ENCODE measurements at places on chromosomes 12 and 14. TPM values are rescaled to one million over a fixed set of nuclear protein-coding genes. Genes with fewer than 3 reads are reported as not detected.

DNA sequence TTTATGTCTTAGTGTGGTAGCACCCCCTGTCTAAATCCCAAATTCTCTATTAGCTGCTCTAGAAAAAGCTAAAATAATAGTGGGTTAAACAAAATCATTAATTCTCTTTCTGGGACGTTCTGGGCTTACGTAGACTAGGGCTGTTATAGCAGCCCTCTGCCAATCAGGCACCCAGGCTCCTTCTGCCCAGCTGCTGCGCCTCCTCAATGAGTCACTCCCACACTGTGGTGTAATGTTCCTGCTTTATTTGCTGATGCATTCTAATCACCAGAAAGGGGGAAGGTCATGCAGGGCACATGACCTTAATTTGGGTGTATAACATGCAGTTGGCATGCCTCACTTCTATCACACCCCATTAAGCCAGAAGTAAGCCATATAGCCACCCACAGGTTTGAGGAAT is 294.5 kb downstream of the GALC start:
- DNase-seq, result no peak

- no peak for DNase-seq
These were observed 148.5 kb downstream of the PLCZ1 start for GRCh38 chr12:18589316-18589715.

DNA sequence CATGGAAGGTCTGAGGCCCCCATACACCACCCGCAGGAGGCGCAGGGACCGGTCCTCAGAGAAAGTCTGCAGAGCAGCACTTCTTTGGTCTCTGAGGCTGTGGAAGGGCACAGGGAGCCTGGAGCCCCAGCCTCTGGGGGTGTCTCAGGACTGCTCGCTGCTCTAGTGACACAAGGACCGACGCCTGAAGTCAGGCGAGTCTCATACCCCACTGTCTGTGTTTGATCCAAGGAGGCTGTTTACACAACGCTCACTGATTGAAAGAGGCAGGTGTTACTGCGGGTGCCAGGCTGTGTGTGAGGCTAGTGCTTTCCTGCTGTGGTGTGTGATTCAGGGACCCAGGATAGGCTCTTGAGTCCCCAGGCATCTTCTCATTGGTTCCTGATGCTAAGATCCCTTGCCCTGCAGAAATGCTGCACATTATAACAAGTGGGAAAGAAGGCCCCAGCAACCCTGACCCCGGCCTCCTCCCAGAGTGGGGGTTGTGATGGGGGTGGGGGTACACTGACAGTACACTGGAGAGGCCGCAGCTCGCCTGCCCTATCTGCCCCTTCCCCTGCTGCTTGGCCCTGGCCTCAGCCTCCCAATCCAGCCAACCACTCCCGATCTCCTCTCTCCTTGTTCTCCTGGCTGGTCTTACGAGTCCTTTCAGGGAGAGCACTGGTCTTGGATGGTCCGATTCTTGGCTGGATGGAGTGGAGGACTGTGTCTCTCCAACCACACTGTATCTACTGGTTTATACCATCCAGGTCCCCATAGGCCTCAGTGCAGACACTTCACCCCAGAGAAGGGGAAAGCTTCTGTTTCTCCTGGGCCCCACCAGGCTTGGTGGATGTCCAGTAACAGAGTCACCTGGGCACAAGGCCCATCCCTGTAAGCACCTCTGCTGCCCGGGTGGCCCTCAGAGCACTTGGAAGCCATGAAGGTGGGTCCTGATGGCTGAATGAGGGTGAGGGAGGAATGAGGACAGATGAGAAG is 6.6 kb downstream of the CACNA2D4 start:
- no peak for DNase-seq

- no peak for DNase-seq
These were observed 35.8 kb upstream of the ASPG start for GRCh38 chr14:104049576-104050240.

- DNase-seq, result no peak
These were observed 60.9 kb upstream of the TMEM263 start for GRCh38 chr12:106894774-106895173.

- DNase-seq, result no peak
These were observed 8.0 kb downstream of the CACNB3 start for GRCh38 chr12:48826209-48826855.

- DNase-seq, result no peak
These were observed 48.2 kb downstream of the FOXN3 start for GRCh38 chr14:89368490-89369477.

DNA sequence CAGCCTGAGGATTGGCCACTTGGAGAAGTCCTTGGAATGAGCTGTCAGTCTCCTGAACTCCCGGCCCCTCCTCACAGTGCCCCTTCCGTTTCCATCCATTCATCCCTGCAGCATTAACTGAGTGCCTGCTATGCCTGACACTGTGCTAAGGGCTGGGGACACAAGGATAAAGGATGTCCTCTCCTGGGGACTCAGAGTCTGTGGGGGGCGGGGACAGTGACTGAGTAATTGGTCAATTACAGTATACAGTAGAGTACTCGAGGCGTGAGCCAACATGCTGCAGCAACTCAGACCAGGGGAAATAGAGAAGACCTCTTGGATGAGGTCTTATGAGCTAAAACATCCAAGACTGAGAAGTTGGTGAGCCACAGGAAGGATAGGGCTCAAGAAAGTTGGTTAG is 43.4 kb upstream of the PWP1 start:
- no peak for DNase-seq

- DNase-seq, result no peak
These were observed 119.8 kb downstream of the SRGAP1 start for GRCh38 chr12:63964301-63964700.

- DNase-seq, result no peak
These were observed 53.0 kb downstream of the WSCD2 start for GRCh38 chr12:108182096-108182495.

GRCh38 chr12:57111031-57111734 is at the start of gene STAT6:
TSS of gene STAT6 (minus strand) at chr12:57111362. CDS start at chr12:57108278, 3,084 bp downstream.
- DNase-seq, result no peak

- DNase-seq, result no peak
These were observed 147.5 kb downstream of the CFAP54 start for GRCh38 chr12:96636895-96637294.

GRCh38 chr14:51451561-51451960 is 200.1 kb upstream of the FRMD6 start:
- no peak for DNase-seq

GRCh38 chr14:75877292-75877691 is 104.5 kb downstream of the TGFB3 start:
- DNase-seq, result no peak

GRCh38 chr12:99057670-99058069 is 412.6 kb downstream of the APAF1 start:
- no peak for DNase-seq

- DNase-seq, result no peak
These were observed 6.2 kb upstream of the CCT2 start for GRCh38 chr12:69579029-69579428.

DNA sequence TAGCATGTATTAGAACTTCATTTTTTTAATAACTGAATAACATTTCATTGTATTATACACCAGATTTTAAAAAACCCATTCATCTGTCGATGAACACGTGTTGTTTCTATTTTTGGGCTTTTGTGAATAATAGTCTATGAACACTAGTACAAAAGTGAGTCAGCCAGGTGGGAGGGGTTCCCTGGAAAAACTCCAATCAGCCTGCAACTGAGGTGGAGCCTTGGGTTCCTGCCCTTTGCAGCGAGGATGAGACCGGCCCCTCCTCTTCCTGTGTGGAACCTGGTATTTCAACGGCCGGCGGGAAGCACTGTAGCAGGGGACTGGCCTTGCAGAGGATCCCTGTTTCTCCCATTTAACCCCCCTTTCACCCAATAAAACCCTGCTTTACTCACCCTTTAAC is 56.1 kb downstream of the LMNTD1 start:
- DNase-seq, result no peak

DNA sequence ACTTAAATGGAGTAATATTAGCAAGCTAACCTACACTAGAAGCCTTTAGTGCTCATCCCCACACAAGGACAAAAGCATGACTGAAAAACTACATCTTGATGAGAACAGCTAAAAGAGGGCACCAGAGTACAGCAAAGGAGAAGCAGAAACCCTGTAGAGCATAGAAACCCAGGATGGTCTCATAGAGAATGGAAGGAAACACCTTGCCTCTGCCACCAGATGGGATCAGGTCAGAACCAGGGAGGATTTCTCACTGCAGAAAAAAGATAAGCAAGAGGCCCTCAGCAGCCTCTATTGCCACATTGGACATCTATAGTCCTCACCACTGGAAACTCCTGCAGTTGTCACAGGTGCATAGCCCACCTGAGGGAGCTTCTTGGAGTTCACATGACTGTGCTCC is 13.6 kb upstream of the ZNF705A start:
- DNase-seq, result no peak

GRCh38 chr12:89779090-89779489 is 70.5 kb upstream of the ATP2B1 start:
- no peak for DNase-seq

DNA sequence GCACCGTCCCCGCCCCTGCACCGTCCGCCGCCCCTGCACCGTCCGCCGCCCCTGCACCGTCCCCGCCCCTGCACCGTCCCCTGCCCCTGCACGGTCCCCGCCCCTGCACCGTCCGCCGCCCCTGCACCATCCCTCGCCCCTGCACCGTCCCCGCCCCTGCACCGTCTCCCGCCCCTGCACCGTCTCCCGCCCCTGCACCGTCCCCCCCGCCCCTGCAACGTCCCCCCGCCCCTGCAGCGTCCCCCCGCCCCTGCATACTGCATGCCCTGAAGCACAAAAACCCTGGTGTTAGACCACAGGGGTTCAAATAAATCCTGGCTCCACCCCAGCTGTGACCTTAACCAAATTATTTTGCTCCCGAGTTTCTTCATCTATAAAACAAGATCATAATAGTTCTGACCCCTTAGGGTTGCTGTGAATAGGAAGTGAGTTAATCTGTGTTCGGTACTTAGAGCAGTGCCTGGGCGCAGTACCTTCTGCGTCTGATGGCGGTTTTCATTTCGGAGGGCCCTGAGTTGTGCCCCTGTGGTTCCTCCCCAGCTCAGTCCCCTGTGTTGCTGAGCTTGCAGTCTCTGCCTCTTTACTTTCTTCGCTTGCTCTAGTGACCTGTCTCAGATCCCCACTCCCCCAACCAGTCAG is 38.1 kb downstream of the ESRRB start:
- DNase-seq, result no peak

GRCh38 chr12:121649819-121650353 is 19.6 kb downstream of the MORN3 start:
- DNase-seq, result no peak

DNA sequence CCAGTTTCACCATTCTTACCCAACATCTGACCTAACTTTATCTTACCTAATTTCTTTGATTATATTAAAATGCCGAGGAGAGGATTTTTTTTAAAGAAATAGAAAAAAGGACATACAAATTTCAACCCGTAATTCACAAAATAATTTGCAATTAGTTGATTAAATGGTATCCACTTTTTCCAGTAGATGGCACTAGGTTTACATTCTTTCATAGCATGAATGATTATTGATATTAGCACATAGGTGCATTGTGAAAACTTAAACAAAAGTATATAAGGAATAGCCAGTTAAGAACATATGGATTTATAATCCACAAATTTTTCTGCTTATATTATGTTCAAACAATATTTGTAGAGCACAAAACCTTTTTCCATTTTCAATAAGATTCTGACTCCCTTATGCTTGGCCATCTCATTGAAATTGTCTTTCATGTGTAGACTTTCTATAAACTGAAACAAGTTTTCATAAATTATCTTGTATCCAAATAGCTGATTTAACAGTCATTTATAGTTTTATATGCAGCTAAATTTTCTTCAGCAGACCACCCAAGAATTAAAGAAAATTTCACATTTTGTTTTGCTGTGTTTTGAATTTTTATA is 35.3 kb downstream of the MSRB3 start:
- DNase-seq, result no peak

DNA sequence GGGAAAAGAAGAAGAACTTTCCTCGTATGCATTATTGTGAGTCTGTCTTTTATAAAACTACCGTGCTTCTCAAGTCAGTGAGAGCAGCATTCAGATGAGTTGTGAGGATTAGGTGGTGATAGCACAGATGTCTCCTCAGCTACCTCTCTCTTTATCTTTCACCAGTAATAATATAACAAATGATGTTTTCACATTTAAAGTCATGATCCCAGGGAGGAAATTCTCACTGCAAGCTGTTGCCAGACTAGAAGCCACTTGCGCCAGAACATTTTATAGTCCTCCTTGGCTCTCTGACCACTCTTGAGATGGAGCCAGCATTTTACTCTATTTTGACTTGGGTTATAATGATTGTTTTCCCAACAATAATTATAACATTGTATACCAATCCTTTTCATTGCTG is 443.1 kb downstream of the AEBP2 start:
- no peak for DNase-seq

GRCh38 chr12:103085541-103085940 is 128.1 kb downstream of the ASCL1 start:
- no peak for DNase-seq

DNA sequence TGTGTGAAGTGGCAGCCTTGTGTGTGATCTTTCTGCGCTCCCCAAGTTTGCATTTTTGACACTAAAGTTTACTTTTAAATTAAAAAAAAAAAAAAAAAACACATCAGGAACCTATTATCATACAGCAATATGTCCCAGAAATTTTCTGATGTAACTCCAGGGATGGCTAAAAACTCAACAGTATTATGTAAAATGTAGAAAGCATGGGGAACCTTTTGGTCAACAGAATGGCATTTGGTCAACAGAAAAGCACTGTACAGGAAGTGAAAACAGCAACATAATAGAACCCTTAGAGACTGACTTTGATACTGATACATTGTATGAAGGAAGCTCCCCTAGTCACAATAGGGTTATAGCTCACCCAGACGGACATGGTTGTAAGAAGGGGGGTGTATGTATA is 224.3 kb downstream of the ITPR2 start:
- DNase-seq, result no peak

DNA sequence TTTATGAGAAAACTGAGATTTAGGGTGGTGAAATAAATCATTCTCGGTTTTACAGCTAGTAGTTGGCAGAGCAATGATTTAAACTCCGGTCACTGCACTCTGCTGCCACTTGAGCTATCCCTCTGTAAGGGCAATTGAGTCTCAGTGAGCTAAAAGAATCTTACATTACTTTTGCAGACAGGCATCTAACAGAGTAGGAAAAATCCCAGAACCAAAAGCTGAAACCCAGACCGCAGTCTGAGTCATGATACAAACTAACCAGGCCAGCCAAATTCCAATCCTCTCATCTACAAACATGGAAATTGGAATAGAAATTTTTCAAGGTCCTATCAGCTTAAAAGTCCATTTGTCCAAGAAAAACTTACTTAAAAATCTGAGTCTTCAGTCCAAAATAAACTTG is 73.7 kb downstream of the ANKS1B start:
- no peak for DNase-seq

BEGAIN gene
- total RNA-seq, result 3.4 TPM

P3H3 gene
- 37.3 TPM for total RNA-seq

TEAD4 gene
- 18.7 TPM for total RNA-seq

NANOG gene
- total RNA-seq, result 13.3 TPM

EEF1AKMT3 gene
- total RNA-seq, result 9.3 TPM

GALNT6 gene
- 12.5 TPM for total RNA-seq

FOXN4 gene
- total RNA-seq, result not detected

TMEM229B gene
- 9.8 TPM for total RNA-seq

E2F7 gene
- 2.2 TPM for total RNA-seq

KLHL28 gene
- 12.8 TPM for total RNA-seq

CRIP1 gene
- 7.6 TPM for total RNA-seq

SMAGP gene
- total RNA-seq, result 30.0 TPM

LPAR5 gene
- 7.4 TPM for total RNA-seq

AQP2 gene
- total RNA-seq, result not detected
